Activated CD4-positive, alpha-beta T cell treated with anti-CD3 and anti-CD28 coated beads, Interleukin-2, amount 50 U/mL, for 24 hours (primary cell): ENCODE measurements at places on chromosomes 1 and 21.

DNA sequence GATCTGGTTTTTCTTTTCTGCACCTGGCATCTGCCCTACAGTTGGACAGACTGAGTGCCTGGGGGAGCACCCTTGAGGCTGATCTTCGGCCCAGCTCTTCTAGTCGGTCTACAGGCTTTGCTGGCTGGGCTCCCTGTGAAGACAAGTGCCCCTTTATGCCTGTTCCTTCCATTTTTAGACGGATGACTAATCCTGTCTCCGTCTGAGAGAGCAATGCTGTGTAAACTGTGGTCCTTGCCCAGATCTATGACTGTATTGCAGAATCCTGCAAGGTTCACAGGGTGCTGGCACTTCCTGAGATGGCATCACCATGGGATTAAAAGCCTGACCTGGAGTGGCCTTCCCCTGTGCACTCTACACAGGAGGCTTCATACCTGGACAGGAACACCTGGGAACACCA lies 47.6 kb upstream of the SAMD13 start:
- no peak for DNase-seq

DNA sequence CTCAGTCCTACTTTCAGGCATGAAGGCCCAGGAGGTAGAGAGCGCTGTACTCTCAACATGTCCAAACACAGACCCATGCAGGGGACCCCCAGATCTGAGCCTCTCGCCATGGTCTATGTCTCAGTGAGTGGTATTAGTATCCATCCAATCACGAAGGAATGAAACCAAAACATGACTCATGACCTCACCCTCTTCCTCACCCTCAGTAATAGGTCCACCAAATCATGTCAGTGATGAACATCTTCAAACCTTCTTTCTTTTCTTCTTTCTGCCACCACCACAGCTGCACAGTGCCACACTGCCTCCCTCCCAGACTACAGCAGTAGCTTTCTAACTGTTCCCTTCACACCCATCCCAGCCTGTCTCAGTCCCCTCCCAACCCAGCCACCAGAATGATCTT lies 16.8 kb downstream of the C1orf116 start:
- DNase-seq: no peak

- no peak for DNase-seq
Measured at GRCh38 chr1:240385985-240386978, 225.7 kb downstream of the GREM2 start.

DNA sequence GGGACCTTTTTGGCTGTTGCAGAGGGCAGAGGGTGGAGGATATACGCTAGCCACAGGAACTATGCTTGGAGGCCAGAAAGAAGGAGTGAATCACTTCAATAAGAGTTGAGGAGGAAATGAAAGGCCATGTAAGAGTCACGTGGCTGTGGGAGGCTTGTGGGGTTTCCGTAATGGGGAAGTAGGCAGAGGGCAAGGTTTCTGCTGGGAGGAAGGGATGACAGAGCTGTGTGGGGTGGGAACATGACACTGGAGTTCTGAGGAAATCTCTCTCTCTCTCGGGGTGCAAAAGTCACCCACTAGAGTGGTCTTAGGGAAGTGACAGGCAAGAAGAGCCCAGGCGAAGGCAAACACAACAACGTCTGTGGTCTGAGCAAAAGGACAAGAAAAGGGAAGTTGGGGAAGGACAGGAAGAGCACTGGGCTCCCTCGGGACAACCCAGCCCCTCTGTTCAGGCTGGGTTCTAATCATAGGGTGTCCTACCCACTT lies 3.9 kb upstream of the CD1C start:
- DNase-seq: no peak

- no peak for DNase-seq
Measured at GRCh38 chr1:185775501-185775900, 41.3 kb downstream of the HMCN1 start.

DNA sequence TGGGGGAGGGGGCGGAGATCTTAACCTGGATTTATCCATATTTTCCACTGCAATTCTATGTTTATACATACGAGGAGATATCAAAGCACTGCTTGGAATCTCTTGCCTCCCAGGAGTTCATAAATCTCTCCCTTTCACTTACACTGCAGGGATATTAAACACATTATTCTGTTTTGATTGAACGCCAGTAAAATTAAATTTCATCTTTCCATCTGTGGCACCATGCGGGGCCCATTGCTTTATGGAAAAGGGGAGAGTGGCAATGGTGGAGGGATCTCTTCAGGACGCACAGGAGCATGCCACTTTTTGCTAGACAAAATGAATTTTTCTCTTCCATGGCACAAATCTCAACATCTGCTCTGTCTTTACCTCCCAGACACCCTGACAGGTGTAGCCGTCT lies 648.0 kb upstream of the PLXNA2 start:
- no peak for DNase-seq

DNA sequence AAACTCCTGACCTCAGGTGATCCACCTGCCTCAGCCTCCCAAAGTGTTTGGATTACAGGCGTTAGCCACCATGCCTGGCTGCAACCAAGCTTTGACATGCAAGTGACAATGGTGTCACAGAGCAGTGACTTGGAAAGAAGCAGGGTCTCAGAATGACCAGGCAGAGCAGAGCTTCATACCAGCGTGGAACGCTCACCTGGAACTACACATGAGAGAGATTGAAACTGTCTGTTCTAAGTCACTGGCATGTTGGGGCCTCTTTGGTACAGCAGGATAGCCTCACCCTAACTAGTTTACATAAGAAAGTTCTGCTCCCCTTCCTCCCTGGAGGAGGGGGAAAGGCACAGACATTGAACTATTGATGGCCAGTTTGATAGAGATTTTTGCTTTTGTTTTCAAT lies 47.5 kb upstream of the ITPKB start:
- no peak for DNase-seq

GRCh38 chr1:31389616-31390015 lies 16.7 kb upstream of the FABP3 start:
- DNase-seq: no peak

GRCh38 chr1:51663105-51663504 lies 46.2 kb downstream of the OSBPL9 start:
- DNase-seq: no peak

GRCh38 chr1:42311138-42311537 lies 23.9 kb downstream of the FOXJ3 start:
- no peak for DNase-seq

GRCh38 chr21:41641821-41642701 lies 124.8 kb downstream of the RIPK4 start:
- no peak for DNase-seq

GRCh38 chr1:211326528-211327345 lies at the start of gene TRAF5:
TSS of gene TRAF5 (plus strand) at chr1:211326833. CDS start at chr1:211353240, 26,407 bp downstream.
- no peak for DNase-seq

GRCh38 chr1:86445919-86446318 lies 21.9 kb downstream of the CLCA2 start:
- no peak for DNase-seq

DNA sequence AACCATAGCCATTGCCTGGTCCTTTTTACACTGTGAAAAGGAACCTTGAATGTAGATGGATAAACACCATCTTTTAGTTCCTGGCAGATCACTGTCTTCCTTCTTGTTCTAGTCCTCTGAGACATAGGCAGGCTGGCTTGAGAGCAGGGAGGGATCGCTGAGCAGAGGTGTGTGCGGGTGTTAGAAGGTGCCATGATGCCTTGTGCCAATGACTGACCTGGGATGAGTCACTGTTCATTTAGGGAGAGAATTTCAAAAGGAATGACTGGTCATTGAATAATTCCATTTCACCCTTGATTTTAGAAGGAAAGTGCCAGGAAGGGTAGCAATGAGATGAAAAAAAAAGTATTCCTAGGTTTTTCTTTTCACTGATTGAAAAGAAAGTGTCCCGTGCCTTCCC lies 383.9 kb downstream of the KIF26B start:
- DNase-seq: no peak

DNA sequence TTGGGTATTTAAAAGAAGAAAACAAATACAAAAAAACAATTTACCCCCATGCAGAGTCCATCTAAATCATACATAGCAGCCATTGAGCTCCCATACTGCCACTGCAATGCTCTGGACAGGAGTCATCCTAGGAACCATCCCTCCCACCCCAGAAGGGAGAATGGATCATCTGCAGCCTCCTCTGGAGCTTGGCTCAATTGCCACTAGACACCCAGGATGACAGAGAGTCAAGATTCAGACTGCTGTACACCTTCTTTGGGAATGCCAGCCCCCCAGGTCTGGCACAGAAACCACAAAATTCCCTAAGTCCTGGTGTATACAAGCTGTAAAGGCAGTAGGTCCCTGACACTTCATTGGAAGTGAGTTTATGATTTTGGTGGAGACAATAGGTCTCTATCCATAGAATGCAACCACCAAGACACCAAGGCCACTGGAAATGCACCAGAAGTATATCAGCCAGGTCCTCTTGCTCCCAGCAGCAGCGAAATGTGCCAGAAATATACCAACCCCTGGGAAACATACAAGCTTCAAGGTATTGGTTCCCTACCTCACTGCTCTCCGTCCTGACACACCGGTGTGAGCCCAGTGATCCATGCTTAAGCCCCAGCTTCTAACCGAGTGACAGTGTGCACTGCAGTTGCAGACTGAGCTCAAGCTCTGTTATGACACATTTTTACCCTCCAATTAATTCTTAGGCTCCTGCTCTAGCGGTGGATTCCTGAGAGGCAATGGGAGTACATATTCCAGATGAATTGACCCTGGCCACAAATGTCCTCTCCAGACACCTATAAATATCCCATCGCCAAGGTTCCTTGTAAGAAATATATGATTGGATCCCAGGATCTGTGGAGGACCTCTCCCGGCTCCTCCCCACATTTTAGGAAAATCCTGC lies 4.4 kb downstream of the TAL1 start:
- no peak for DNase-seq

GRCh38 chr21:18772404-18772803 lies 368.8 kb upstream of the TMPRSS15 start:
- no peak for DNase-seq

- DNase-seq: no peak
Measured at GRCh38 chr1:152917794-152918193, 9.4 kb downstream of the IVL start.

GRCh38 chr1:22319608-22320007 lies 132.0 kb upstream of the ZBTB40 start:
- DNase-seq: no peak

DNA sequence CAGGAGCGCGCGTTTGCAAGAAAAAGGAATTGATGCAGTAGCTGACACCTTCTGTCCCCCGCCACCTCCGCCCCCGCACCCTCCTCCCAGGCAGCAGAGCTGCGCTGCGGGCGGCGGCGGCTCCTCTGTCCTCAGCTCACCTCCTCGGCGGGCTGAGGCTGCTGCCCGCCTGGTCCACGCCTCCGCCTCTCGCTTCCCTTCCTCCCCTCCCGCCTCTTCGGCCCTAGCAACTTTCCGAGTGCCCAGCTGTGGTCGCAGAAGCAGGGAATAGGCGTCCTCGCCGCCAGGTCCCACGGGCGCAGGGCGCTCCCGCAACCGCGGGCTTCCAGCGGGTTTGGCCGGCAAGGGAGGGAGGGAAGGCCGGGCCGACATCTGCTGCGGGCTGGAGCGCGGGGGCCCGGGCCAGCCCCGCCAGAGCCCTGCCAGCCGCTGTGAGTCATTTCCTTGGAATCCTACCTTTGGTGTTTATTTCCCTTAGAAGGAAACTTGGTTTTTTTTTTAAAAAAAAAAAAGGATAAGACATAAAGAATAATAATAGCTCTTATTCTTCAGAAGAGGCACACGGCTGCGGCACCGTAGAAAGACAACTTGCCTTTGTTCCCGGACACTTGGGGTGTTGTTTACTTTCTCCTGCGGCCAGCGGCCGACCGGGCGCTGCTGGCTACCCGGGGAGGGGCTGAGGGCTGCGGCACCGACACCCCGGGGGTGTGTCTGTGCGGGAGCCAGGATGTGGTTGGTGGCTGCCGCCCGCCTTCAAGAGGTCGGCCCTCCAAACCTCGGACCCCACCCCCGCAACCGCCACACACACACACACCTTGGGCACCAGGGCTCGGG lies 1.1 kb downstream of the SERTAD4 start:
- DNase-seq: no peak

DNA sequence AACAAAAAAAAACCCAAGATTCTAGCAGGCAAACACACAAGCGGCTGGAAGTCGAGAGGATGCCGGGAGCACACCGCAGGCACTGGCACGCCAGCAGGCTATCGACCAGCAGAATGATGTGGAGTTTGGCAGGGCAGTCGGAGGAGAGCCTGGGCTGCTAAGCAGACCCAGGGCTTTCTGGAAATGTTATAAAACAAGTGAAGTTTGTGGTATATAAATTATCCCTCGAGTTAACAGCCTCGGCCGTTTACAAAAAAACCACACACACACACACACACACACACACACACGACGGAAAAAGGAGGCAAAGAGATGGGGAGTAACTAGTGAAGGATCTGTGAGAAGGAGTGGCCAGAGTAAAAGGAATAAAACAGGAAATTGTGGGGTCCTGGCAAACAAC lies 87.2 kb upstream of the IVNS1ABP start:
- DNase-seq: no peak

GRCh38 chr1:69946935-69947334 lies 258.4 kb downstream of the LRRC40 start:
- no peak for DNase-seq

DNA sequence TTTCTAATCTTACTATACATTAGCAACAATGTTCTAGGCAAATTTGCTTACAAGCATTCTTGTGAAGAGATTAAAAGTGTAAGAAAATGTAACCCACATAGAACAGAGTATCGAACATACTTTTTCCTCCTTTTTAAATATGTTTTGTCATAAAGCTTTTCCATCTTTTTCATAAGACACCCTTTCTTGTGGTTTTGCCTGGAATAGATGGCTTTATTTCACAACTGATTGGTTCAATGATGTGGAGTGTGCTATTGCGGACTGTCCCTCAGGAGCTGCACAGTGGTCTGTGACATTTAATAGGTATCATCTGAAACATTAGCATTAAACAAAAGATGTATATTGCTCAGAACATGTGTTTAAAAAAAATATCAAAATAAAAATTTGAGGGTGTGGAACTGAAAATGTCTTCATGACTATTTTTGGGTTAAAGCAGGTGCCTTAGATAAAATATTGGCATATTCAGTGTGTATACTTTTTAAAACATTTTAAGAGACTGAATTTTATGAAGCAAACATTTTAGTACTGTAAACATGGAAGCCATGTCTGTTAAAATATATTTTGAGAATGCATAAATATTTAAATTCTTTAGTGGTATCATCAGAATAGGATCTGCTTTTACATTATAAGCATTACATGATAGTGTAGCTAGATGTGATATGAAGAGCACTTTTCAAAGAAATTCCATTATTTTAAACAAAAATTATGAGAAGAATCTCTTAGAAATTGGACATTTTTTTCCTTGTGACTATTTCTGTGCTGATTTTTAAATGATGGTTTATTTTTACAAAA lies 48.3 kb upstream of the C1orf146 start:
- no peak for DNase-seq

GRCh38 chr1:21831454-21831970 lies 19.4 kb downstream of the LDLRAD2 start:
- no peak for DNase-seq

GRCh38 chr1:165444897-165445370 lies at the start of gene RXRG:
TSS of gene RXRG (minus strand) at chr1:165445126. CDS start at chr1:165444893, 233 bp downstream.
- DNase-seq: no peak

- DNase-seq: no peak
Measured at GRCh38 chr1:156527584-156527983, 27.0 kb upstream of the MEF2D start.

GRCh38 chr1:86633921-86634320 lies 70.5 kb upstream of the SH3GLB1 start:
- no peak for DNase-seq
